ENCODE measurements at places on chromosomes 6 and 20.
A peak's percentile ranks its signal among the peaks of the same experiment; 100 is the strongest.

- DNase-seq, result no peak
Measured at GRCh38 chr6:15439410-15440025, 193.6 kb downstream of the JARID2 start.

DNA sequence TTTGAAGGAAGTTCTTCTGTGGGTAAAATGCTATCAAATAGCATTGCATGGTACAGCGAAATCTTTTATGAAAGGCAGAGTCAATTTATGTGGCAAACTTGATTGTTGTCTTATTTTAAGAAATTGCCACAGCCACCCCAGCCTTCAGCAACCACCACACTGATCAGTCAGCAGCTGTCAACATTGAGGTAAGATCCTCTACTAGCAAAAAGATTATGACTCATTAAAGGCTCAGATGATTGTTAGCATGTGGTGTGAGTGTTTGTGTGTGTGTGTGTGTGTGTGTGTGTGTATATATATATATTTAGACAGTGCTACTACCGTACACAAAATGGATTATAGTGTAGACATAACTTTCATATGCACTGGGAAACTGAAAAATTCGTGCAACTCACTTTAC is 27.8 kb downstream of the LRRN4 start:
- DNase-seq, result no peak

DNA sequence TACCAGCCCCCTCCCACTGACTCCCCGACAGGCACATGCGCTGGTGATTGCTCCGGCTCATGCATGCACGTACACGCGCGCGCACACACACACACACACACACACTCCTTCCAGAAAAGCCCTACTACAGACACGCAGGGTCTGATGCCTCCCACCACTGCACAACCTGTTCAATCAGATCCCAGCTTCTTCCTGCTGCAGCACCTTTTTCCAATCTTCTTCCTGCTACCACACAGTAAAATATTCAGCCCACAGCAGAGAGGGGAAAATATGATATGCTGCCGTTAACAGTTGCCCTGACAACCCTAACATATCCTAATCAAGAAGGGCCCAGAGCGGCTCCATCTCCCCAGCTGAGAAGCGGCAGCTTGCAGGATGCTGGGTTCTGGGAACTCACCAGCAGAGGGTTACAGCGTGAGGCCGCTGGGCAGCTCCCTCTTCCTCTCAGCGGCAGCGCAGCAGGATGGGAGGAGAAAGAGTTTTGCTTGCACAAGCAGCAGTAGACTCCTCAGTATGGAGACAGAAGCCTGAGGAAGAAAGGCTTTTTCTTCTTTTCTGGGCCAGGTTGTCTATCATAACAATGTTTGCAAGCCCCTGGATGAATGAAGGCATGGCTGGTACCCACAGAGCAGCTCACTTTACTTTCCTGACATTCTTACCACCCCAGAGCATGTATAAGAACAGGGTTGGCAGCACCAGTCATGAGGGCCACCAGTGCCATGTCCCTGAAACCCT is 23.9 kb downstream of the MAP7 start:
- DNase-seq, result peak; percentile 33

- DNase-seq, result no peak
Measured at GRCh38 chr6:105675715-105676397, 273.0 kb upstream of the PREP start.

- DNase-seq, result no peak
Measured at GRCh38 chr20:63188641-63189321, 27.1 kb downstream of the YTHDF1 start.

- no peak for DNase-seq
Measured at GRCh38 chr6:148739822-148740128, 7.1 kb upstream of the UST start.

- DNase-seq, result no peak
Measured at GRCh38 chr20:56875052-56875659, 246.1 kb downstream of the TFAP2C start.
